ENCODE measurements at places on chromosomes 4 and X.

- DNase-seq: peak; percentile 21
Measured at GRCh38 chr4:166493924-166494345, 620.9 kb downstream of the TLL1 start.

GRCh38 chr4:186554914-186555827 lies at the start of gene MTNR1A:
Gene MTNR1A (minus strand): TSS chr4:186555567. CDS start chr4:186555365, 202 bp downstream.
- DNase-seq: no peak

GRCh38 chrX:153765138-153766079 lies 1.4 kb downstream of the PLXNB3 start:
- no peak for DNase-seq

DNA sequence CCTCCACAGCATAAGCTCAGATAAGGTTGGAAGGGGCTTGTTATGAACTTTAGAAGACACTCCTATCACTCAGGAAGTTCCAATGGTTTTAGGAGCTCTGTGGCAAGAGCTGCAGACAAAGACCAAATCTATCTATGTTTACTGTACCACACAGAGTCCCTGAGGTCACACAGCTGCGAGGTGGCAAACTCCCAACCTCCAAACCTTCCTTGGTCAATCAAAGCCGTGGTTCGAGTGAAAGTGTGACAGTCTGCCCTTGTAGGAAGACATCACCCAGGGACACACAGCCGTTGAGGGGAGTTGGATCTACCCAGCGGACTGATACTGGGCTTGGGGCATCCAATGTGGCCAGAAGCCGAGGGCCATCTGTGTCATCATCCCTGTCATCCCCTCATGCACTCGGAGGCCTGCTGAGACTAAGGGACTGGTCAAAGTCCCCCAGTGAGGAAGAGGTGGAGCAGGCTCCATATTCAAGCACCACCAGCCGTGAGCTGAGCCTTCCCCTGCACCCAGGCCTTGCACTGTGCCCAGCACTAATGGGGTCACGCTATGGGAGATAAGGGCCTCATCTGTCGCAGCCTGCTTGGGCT lies 26.8 kb downstream of the MAN2B2 start:
- no peak for DNase-seq

DNA sequence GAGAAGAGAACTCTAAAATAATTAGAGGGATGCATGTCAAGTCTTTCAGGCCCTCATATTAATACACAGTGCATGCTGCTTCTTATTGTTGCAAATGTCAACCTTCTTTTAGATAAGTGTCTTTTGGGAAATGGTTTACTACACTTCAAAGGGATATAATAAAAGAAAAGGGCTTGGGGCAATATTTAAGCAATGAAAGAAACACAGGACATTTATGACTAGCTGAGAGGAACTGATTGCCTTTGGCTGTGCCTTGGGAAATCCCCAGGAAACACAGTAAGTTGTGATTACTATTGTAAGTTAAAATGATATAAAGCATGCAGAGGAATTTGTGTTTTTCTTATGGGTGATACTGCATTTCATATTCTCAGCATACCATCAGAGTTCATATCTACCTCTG lies 1036.2 kb upstream of the GRID2 start:
- peak; percentile 23 for DNase-seq

DNA sequence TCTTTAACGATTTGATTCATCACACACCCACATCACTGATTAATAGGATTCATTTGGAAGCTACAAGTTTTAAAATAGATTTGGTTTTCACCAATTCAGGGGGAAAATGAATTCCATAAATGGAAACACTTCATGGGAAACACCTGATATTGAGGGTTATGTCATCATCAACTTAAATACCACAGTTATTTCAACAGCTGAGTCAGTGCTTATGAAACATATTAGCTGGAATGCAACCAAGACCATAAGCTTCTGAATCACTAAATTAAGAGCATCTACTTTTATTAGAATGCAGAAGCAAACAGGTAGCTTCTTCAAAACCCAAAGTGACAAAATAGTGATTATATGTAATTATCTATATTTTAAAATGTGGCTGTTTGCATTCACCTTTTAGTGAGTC lies 207.8 kb upstream of the DCAF8L1 start:
- peak; percentile 68 for DNase-seq

GRCh38 chrX:129235903-129236302 lies 287.4 kb downstream of the SMARCA1 start:
- no peak for DNase-seq

DNA sequence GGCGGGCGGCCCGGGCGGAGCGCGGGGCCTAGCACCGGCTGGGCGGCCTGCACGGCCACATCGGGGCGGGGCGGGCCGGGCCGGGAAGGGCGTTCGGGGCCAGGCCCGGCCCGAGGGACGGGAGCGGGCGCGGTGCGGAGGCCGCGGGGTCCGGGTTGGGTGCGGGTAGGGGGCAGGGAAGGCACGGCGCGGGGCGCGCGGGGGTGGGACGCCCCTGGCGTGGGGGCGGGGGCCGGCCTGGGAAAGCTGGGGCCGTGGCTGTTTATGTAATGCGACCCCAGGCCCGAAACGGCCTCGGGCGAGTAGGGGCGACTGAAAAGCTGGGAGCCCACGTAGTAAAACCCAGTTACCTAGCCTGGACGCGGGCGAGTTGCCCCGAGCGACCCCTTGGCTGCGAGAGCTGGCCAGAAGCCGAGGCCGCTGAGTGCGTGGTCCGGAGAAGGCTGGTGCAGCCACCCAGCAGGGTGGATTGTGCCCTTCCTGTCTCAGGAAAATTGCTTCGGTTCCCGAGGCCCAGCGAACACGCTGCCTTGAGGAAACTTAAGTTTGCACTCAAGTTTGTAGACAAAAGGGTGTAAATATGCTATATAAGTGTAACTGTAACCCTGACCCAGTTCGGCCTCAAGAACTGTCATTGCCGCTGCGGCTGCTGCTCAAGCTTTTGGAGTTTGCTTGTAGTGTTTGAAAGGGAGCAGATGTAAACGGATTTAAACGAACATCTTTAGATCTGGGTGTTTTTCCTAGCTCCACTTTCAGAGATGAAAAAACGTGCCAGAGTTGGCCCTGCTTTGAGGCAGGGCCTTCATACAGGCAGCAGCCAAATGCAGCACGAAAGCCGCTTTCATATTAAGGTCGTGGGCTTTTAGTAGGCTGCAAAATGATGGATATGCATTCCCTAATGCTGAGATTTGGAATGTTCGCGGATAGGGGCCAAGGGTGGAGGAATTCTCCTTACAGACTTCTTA lies 674 bp downstream of the SEC24B start:
- DNase-seq: peak; percentile 29

DNA sequence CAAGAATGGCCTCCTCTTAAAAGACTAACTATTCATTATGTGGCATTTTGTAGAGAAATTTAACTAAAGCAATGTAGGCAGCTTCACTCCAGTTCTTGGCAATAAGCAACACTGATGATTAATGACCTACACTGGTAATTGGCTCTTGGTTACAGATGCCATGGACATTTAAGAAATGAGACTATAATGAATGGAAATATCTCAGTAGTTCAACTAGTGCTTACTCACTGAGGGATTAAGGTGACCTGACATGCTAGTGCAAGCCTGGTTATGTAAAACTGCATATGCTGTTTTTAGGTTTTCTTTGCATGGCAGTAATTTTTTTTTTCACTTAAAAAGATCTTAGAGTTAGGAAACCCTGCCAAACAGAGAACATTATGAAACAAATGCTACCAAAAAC lies 152.7 kb upstream of the AADAT start:
- no peak for DNase-seq

DNA sequence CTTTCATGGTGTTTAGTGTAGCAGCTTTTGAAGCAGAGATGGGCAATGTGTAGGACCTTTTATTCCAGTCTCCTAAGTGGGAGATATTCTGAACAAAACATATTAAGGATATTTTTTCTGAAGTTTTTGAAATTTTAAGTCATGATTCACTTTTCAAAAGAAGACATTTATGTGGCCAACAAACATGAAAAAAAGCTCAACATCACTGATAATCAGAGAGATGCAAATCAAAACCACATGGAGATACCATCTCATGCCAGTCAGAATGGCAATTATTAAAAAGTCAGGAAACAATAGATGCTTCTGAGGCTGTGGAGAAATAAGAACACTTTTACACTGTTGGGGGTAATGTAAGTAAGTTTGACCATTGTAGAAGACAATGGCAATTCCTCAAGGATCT lies 76.0 kb downstream of the FAT4 start:
- no peak for DNase-seq

- no peak for DNase-seq
Measured at GRCh38 chr4:40946652-40947051, 196.9 kb downstream of the NSUN7 start.

DNA sequence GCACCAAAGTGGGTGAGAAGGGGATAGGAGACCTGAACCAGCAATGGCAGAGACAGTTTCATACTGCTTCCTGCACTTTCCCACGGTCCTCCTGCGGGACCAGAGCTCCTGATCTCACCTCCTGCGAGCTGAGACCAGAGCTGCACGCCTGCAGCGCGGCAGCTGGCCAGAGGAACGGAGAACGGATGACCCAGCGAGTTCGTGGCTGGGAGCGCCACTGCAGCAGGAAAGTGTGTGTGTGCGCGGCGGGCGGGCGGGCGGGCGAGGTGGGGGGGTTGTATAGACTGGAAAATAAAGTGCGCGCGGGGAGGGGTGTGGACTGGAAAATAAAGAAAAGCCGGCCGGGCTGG lies 16.5 kb downstream of the MCF2 start:
- DNase-seq: no peak

Measured in kidney glomerular epithelial cell (primary cell).